Muscle of leg (tissue), 16 donors: ENCODE measurements at places on chromosomes 1 and 21.

DNA sequence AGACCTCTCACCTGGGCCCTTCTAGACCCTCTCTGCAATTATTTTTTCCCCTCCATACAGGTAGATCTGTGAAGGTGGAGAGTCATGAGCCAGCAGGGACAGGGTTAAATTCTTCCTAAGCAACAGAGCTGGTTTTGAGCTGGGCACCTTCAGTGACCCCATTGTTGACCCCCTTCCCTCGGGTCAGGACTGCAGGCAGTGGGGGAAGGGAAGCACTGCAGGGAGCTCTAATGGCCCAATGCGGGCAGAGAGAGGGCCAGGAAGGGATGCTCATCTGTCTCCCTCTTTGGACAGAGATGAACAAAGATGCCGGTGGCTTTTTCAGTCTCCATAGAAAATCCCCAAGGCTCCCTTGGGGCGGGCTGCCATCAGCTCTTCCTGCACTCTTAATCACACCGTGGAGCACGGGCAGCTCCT lies 21.4 kb downstream of the SOX13 start:
- no peak for DNase-seq

GRCh38 chr1:1132042-1132950 lies 16.4 kb upstream of the C1orf159 start:
- peak; percentile 67 for DNase-seq

DNA sequence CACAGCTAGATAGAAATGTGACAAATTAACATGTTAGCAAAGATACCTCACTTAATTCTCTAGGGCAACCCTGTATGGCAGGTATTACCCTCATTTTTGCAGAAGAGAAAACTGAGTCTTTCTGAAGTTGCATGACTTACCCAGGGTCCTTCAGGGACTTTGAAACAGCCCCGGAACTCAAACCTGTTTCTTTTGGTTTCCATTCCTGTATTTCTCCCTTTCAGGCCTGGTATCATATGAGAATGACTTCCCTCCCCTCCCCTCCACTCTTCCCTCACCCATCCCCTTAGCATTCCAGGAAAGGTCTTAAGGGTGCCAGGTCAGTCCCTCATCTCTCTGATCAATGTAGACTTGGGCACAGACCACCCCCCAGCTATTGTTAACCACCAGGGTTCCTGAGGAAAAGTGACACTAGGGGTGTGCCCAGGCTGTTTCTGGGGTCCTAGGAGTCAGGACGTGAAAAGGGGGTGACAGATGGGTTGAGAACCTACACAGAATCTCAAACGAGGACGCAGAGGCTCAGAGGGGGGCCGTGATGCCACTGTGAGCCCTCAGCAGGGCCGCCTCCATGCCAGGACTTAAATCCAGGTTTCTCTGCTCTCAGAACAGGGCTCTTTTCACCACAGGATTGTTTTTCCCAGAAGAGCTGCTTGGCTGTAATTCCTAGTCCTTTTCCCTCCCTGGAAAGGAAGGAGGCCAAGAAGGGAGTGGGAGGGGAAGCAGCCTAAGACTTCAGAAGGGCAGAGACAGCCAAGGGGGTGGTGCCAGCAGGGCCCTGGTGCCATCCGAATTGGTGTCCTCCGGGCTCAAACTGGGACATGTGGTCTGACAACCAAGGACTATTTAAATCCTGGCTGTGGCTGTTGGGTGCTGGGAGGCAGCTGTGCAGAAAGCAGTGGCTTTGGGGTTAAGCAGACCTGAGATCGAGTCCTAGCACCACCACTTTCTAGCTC lies 2.1 kb upstream of the WASF2 start:
- DNase-seq: peak; percentile 80

DNA sequence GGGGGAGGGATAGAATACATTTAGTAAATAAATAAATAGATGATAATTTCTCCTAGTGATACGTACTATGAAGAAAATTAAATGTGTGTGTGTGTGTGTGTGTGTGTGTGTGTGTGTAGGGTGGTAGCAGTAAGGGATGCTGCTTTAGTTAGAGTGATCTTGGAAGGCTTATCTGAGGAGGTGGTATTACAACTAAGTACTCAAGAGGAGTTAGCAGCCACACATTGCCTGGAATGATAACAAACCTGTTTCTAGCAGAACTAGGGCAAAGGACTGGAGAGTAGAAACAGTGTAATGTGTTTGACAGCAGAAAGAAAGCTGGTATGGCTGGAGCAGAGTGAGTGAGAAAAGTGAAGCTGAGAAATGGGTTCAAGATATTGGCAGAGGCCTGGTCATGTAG lies 58.3 kb upstream of the FASLG start:
- DNase-seq: no peak

- peak; percentile 49 for DNase-seq
Observed at GRCh38 chr1:24695202-24695974, 49.9 kb upstream of the CLIC4 start.

DNA sequence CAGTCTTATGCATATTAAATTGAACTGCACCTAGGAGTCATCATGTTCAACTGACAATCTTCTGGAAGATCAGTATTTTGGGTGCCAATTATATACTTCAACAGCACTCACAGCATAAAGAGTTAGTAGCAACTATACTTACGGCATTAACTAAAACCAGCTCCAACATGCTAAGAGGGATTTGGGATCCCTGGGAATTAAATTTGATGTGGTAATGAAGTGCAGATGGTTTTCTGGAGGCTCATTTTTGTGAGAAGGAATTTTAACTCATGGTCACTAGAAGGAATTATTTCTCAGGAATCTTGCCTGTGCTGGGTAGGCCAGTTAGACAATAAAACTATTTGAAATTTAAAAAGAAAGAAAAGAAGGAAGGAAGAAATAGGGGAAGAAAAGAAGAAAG lies 18.3 kb downstream of the IFI44 start:
- no peak for DNase-seq

DNA sequence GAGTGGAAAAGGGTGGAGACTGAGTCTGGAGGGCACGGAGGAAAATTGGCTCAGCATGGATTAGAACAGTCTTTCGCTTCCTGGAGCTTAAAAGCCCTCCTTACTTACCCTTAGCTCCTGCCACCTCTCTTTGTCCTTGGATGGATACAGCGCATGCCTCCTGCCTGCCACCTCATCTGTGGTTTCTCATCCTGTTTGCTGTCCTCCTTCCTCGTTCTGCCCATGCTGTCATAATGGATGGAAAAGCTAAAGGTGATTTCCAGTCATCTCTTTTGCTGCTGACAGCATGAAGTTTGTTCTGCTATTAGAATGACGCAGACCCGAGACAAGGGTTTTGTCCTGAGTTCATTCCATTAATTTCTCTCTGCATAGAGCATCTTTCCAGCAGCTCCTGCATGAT lies 425.9 kb downstream of the KIF26B start:
- DNase-seq: no peak

DNA sequence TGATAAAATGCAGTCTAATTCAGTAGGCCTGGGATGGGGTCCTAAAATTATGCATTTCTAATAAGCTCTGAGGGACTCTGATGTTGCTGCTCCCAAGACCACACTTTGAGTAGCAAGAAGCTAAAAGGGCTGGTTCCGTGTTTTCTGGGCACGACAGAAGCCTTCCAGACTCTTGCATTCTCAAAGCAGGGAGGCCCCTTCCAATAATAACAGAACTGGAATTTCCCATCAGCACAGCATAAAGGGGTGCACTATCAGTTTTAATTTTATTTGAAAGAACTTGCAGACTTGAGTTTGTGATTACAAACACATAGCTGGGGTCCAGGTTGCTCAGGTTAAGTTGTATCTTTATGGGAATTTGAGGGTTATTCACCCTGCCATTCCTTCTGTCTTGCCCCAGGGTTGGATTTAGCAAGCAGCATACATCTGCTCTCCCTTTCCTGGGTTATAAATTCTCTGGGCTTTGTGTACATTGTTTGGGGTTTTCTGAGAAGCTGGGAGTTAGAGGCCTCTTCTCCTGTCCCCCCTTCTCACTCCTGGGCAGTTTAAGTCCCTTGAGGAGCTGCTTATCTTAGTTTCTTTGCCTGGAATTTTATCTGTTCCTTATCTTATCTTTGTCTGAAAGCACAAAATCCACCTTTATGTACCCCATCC lies 94.2 kb upstream of the SLC2A1 start:
- DNase-seq: no peak

DNA sequence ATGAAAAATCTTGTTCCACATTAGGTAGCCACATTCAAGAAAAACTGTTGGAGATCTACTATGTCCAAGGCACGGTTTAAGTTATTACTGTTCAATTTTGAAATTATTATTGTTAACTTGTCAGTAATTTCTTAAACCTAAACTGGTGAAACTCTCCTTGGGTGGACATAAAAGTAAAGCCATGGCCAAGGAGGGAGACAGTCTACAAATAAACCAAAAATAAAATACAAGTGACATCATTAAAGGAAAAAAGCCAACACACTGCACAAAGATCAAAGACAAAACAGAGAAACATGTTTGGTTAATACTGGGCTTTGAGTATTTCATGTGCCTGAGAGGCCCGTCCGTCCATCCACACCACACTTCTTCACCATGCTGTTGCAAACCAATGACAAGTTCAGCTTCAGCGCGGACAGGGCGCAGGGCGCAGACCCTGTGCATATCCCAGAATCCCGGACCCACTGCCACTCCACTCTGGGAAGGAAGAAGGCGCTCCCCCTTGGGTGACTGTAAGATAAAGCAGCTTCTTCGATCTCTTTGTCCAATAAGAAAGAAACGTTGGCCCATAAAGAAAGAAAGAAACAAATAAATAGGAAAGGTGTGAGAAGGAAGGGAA lies 918 bp upstream of the RASAL2 start:
- no peak for DNase-seq

GRCh38 chr21:30234643-30235042 lies 18.7 kb upstream of the CLDN8 start:
- DNase-seq: no peak

DNA sequence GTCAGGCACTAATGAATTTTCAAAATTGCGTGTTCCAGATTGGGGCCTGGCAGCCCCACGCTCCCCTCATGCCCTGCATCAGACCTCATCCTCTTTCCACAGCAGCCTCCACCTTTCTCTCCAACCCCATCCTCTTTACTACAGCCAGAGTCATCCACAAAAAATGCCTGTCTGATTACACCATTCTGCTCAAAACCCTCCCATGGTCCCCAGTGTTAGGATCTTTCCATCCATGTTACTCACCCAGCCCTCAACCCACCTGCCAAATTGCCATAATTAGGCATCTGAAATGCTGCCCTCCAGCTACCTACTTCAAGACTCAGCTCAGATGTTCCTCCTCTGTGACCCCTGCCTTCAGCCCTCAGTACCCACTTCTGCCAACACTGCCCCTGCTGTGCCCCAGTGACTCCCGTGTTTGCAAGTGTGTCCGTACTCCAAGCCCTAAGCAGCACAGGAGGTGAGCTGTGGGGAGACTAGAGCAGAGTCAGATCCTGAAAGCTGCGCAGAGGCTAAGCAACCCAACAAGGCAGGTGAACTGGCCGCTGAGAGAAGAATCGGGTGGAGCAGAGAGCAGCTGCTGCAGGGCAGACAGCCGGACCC lies 715 bp upstream of the ARTN start:
- DNase-seq: no peak

DNA sequence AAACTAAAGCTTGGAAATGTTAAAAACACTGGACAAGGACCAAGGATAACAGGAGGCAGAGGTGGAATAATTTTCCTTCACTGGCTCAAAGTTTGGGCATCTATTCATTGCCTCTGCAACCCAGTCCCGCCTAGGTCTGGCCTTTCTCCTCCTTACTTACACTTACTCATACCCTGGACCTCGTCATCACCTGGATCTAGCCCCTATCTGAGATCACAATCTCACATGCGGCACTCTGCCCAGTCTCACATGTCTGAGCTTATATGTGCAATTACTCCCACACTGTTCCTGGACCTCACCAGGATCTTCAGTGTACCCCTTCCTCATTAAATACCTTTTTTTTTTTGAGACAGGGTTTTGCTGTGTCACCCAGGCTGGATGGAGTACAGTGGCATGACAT lies 37.6 kb downstream of the NVL start:
- DNase-seq: no peak
